ENCODE measurements at places on chromosomes 4 and X.

DNA sequence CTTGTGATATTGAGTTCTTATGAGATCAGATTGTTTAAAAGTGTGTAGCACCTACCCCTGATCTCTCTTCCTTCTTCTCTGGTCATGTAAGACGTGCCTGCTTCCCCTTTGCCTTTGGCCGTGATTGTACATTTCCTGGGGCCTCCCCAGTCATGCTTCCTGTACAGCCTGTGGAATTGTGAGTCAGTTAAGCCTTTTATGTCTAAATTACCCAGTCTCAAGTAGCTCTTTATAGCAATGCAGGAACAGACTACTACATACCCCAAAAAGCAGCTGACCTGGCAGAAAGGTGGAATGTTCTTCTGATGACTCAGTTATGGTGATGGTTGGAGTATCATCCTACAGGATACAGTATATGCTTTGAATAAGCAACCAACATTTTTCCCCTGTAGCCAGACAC is 11.4 kb upstream of the MCUB start:
- DNase-seq = no peak

DNA sequence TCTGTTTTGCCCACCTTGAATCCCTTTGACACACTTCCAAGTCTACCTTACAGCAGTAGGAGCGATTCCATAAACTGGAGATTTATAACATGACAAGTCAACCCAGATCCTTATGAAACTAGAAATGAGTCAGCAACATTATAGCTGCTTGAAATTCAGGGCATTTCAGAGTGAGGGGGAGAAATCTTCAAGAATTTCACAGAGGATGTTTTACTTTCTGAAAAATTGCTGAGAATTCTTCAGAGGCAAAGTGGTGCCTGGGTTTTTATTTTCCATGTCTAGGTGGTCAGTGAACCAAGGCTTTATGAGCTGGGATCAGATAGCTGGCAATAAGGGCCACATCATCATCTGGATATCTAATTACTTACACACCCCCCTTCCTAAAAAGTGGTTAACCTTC is 119.8 kb downstream of the PPARGC1A start:
- DNase-seq = no peak

- no peak for DNase-seq
Measured at GRCh38 chr4:148633720-148634119, 191.5 kb upstream of the NR3C2 start.

DNA sequence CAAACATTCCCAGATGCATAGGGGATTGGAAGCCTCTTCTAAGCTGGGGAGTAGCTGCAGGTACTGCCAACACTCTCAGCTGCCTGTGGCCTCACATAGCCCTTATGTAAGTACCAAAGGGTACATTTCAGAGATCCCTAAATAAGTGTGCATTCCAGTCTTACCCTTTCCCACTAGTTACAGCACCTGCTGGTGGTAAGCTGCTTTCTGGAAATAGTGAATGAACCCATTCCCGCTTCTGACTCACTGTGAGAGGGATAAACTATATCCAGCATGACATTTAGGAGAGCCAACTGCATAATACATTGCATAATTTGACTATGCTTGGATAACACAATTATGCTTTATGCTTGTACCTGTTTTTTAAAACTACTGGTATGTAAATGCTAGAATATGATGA is 149.0 kb downstream of the FAM13A start:
- DNase-seq = no peak

DNA sequence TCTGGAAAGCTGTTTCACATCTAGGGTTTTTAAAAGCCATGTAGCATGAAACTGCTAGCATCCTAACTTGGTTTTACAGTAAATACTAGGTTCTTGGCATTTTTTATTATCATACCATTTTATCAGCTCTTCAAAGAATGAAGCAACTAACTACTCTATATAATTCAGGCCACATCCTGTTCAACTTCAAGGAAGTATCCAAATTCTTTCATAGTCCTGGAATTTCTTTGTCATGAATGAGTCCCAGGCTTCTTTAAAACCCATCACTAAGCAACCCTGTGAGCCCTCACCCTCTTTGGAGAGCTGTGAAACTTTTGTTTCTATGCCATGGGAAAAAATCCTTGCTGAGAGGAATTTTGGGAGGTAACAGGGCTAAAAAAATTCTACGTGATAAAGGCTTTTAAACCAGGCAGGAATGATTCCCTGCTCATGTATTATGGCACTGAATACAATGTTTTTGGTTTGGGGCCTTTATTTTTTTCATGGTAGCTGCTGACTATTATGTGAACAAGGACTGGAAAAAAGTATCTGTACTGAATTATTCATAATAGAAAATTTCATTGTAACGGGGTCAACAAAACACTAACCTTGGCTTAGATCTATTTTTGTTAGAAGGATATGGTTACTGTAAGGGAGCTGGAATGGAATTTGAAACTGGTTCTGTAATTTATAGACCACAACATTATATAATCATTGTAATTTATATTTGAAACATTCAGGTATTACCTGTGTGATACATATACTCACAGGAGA is 164.9 kb downstream of the DCTD start:
- no peak for DNase-seq

DNA sequence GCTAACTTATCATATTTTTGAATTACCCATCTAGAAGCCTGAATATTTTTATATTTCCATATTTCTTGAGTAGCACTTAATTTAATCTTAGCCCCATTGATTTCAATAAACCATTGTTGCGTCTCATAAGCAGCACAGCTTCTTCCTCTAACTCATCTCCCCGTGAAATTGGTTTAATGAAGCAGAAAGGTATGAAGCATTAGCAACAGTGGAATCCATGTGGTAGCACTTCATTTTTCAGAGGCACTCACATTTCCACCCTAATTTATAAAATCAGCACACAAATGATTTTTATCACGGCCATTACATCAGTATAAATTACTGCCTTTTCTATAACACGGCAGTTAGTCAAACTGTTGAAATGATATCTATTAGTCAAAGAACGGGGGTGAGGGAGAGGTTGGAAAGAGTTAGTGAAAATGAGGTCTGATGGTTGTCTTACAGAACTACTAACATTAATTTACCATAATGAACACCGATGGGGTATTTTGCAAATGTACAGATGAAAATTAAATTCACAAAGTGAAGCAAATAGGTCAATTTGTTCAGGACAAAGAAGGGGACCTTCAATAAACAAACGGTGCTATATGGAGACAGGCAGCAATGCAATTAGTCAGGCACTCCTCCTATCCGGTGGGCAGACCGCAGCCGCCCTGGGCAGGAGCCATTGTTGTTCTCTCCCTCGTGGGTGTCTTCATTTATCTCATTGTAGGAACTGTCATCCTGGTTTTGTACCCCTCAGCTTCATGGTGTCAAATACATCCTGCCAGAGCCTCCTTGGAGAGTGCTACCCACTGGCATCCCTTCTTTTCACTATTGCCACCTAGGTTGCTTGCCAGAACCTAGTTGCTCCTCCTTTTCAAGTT is 205.7 kb downstream of the SOX3 start:
- DNase-seq = peak; percentile 59

- no peak for DNase-seq
Measured at GRCh38 chr4:45215976-45216542, 489.7 kb upstream of the GNPDA2 start.

All from retina (tissue), 1 donor.